ENCODE measurements at places on chromosomes 5 and 9.

GRCh38 chr5:53817183-53817582 lies 256.7 kb downstream of the NDUFS4 start:
- DNase-seq: no peak

- no peak for DNase-seq
Measured at GRCh38 chr5:73749485-73750270, 123.7 kb downstream of the ARHGEF28 start.

- DNase-seq: no peak
Measured at GRCh38 chr5:124868676-124869075, 122.2 kb upstream of the ZNF608 start.

DNA sequence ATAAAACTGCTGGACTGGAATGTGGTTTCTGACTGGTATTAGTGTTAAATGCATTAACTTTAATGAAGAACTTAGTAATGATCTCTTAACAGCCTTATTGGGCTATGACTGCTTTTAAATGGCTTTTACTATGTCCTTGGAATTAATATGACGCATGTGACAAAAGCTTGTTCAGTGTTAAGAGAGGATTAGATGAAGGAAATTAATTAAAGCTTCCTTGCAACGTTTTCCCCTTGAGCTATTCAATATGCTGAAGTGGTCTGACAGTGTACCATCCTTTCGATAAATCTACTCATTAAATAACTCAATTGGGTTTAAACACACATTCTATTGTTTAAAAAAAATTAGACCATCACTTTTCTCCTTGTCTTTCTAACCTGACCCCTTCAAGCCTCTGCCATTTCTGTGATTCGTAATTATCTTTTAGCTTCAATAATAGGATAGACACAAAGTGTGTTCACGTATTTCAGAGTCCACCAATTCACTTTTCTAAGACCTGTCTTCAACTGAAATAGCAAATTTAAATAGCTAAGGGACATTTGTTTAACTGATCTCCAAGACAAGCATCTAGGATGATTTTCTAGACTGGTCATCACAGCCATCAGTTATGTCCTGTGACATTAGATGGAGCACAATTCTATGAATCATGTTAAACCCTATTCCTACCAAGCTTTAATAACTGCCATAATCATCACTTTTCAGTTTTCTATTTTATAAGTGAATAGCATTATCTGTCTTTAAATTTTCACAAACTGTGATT lies 1258.0 kb upstream of the CDH9 start:
- no peak for DNase-seq

- no peak for DNase-seq
Measured at GRCh38 chr9:121694600-121694999, 43.2 kb downstream of the DAB2IP start.

- DNase-seq: no peak
Measured at GRCh38 chr9:93875330-93875729, 79.8 kb downstream of the BARX1 start.

DNA sequence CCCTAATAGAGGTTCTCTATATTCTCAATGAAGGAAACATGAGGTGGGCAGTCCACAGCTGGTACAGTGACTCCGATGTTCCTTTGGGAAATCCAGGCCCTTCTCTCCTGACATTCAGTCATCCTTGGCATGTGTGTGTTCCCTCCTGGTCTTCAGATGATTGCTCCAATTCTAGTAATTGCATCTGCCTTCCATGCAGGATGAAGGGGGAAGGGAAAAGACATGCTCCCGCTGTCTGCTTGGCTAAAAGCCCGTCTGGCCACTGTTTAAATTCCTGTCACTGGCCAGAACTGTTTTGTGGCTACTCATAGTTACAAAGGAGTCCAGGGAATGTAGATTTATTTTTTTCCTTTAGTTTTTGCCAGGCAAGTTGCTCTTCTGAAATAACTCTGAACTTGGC lies 65.0 kb downstream of the MAST4 start:
- DNase-seq: no peak

DNA sequence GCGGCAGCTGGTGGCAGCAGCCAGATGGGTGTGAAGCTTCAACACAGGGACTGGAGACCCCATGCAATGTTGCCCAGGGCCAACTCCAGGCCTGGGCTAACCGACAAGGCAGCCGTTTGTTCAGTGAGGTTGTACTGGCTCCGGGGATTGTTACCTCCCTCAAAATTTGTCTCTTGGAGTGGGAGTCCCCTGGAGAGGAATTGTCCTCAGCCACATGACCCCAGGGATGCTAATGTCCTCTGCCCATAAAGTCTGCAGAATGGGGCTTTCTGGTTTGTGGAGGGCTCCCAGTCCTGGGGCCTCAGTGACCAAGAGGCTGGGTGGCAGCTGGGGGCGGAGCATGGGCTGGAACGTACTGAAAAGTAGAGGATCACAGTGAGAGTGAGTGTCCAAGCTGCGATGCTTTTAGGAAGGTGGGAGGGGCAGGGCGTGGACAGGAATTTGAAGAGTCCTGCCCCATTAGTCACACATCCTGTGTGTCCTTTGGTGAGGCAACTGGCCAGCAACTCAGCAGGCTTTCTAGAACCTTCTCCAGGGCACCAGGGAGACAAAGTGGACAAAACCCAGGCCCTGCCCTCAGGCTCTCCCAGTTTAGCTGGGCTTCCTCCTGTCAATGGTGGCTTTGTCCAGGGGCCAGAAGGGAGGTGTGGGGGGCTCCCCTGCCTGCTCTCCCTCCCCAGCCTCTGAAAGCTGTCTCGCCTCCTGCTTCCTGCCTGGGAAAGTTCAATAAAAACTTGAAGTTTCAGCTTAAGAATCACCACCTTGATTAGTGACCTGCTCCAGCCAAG lies 114.0 kb downstream of the NSG2 start:
- peak; percentile 15 for DNase-seq

GRCh38 chr9:101671567-101671966 lies 66.9 kb downstream of the GRIN3A start:
- no peak for DNase-seq

DNA sequence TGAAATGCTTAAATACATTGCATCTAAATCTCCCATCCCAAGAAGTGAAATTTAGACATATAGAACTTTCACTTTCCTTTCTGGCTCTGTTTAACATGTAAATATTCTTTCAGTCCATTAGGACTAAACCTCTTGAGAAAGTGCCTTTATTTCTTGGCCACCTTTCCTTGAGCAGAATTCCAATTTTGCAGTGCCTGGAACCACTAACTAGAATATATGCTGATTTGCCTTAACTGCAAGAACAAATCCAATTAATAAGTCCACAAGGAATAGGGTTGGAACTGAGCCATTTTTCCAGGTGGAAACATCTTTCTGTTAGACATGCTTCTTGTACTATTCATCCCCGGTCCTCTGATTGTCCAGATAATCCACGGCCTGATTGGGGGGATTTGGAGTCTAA lies 478.0 kb downstream of the ENC1 start:
- no peak for DNase-seq

DNA sequence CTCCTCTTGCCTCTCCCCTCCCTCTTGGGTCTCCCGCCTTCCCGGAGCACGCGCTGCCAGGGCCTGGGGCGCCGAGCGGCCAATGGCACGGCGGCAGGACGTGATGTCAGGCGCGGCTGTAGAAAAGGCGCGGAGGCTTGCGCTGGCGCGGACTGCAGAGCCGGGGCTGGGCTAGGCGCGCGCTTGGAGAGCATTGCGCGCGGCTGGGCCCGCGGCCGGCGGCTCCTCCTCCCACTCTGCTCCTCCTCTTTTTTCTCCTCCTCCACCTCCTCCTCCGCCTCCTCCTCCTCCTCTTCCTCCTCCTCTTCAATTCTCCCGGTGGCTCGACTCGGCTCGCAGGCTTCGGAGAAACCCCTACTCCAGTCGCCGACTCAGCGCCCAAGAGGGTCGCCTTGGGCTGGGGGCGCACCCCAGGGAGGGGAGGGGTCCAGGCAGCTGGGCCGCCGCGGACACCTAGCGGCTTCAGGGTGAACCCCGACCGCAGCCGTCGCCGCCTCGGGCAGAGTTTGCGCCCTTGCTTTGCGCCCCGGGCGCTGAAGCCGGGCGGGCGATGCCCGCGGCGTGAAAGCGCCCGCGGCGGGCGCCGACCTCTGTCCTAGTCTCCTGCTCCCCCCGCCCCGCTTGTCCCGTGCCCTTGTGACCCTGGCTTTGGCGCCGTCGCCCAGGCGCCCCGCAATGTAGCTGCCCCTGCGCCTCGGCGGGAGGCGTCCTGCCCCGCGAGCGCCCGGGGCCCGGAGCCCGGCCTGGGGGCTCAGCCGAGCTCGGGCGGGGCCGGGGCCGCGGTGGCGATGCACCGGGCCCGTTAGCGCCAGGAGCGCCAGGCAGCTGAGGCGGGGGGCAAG lies at the start of gene LHX2:
LHX2 (plus strand) TSS at position 309 of the 842 bp plus-strand sequence. CDS start 581 bp downstream, outside the sequence.
- DNase-seq: peak; percentile 14

DNA sequence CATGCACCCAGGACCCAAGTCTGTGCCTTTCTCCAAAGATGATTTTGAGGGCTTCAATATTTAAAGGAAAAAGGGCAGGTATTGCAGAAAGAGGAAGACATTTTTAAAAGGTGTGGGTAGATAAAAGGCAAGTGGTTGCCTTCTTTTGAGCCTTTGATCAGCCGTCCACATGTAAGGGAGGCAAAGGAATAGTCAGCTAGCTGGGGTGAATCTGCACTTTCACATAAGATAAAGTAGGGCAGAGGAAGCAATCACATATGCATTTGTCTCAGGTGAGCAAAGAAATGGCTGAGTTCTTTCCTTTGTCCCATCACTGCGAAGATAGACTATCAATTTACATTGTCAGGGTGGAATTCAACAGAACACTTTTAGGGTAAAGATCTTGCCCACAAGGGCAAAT lies 19.9 kb downstream of the MGAT1 start:
- no peak for DNase-seq

- no peak for DNase-seq
Measured at GRCh38 chr9:111937781-111938426, 41.3 kb downstream of the UGCG start.

DNA sequence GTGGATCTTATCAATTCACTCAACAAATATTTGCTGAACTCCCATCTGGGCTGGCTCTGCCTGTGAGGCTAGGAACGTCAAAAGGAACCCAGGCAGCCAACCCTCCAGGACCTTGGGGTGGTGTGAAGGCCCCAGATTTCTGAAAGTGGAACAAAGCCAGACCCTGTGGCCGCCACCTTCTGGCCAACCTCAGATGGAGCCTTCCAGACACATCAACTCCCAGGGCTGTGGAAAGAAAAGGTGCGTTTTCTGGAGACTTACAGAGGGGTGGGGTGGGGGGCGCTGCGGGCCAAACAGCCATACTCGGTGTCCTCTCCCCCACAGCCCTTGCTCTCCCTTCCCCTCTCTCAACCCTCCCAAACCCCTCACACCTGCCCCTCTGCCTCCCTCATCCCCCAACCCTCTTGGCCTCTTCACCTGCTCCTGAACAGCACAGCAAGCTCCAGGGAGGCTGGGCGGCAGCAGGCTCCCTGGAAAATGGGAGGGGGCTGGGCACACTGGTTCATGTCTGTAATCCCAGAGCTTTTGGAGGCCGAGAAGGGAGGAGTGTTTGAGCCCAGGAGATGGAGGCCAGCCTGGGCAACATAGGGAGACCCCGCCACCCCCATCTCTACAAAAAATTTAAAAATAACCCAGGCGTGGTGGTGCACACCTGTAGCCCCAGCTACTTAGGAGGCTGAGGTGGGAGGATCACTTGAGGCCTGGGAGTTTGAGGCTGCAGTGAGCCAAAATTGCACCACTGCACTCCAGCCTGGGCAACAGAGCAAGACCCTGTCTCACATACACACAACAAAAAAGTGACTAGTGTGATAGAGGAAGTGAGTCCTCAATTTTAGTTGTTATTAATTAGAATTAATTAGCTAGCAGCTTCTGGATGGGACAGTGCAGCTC lies 45.0 kb upstream of the PRRC2B start:
- no peak for DNase-seq

DNA sequence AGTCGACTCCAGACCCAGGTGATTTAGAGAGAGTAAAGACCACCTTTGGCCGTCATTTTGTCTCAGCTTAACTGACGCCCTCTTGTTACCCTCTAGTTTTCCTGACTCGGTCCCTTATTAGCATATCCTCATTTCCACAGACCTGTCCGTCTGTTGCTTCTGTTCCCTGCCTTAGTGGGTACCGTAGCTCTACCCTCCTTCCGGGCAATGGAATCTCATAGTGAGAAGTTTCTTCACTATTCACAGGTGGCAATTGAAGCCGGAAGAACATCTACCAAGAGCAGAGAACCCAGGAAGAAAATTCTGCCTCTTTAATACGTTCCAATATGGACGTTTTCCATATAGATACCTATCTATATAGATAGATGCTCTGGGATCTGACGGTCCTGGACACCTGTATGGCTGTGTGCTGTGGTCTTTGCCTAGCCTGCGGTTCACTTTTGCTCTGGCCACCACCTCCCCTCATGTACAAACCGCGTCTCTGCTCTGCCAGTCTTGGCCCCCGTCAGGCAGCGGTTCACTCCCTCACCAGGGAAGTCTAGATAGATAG lies 652 bp upstream of the TMEM161B start:
- DNase-seq: no peak

DNA sequence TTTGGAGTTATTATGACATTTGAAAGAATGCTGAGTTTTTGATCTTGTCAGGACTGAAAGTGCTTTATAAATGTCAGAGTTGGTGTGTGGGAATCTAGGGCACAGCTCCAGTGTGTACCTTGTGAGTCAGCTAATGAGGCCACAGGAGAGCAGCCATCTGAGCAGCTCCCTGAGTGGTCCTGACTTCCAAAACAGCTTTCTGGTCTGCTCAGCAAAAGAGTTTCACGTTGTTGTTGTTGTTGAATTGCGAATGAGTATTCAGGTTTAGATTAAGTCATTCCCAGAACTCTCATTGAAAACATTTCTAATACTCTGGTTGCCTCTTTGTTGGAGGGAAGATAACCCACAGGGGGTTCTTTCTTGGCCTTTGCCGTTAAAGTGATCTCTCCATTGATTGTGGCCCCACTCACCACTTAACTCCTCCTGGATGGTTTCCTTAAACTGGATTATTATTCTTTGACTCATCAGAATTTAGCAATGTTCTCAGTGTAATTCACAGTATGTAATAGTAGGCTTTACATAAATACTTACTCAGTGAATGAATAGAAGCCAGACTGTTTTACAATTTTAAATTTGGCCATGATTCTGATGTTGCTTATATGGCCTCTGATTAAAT lies 125.1 kb upstream of the SGCD start:
- DNase-seq: no peak

DNA sequence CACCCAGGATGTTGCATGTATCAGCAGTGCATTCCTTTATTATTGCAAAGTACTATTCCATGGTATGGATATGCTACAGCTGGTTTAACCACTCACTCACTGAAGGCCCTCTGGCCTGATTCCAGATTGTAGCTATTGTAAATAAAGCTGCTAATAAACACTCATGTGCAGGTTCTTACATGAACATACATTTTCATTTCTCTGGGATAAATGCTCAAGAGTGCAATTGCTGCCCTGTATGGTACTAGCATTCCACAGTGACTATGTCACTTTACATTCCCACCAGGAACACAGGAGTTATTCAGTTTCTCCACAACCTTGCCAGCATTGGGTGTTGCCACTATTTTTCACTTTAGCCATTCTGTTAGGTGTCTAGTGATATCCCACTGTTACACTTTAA lies 267.6 kb downstream of the SPOCK1 start:
- no peak for DNase-seq

DNA sequence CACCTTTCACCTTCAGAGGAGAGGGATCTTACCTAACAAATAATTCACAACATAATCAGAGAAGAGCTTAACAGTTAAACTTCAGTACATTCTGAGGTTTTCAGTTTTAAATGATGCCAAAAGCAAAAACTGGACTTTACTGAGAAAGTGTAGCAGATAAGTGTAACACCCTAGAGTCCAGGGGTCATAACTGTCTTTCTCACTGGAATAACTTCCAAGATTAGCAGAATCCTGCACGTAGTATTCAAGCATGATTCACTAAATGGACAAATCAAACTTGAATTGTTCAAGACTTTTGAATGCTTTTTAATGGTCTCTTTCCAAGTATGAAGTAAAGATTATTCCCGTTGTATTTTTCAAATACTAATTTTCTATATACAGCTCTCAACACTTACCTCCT lies 180.1 kb upstream of the NREP start:
- DNase-seq: no peak

Data from HS-27A (cell line).